ENCODE measurements at places on chromosomes 7 and 10.

GRCh38 chr10:124573726-124574455, 112.3 kb downstream of the LHPP start:
- DNase-seq = no peak

DNA sequence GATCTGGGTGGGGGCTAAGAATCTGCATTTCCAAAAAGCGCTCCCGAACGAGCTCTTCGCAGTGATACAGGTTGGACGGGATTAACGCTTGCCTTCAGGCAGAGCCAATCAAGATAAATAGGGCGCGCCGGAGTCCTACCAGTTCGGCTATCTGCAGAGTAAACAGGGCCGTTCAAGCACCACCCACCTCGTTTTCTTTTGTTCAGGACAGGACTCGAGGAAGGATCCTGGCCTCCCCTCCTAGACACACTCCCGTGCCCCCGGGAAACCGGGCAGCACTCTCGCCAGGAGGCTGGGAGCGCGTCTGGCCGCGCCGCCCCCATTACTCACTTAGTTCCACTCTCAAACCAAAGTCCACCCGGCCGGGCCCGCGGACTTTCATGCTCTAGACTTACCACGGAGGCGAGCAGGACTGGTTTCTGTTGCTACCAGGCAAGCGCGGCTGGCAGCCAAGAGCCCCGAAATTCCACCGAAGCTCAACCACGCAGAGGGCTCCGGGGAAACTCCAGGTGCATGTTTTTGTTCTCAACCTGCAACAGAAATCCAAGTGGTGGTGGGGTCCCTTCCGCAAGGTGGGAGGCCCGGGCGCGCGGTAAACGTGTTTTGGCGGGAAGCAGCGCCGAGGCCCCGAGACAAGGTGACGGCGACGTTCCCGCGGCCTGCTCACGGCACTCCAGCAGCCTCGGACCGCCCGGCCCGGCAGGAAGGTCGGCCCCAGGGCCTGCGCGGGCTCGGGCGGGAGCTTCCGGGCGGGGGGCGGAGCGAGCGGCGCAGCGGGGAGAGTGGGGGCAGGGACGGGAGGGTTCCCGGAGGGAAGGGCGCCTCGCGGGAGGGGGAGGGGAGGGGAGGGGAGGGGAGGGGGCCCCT, 12.7 kb downstream of the HNRNPF start:
- DNase-seq = peak; percentile 10

- no peak for DNase-seq
These were observed 16.7 kb downstream of the INPP5A start for GRCh38 chr10:132554053-132554990.

DNA sequence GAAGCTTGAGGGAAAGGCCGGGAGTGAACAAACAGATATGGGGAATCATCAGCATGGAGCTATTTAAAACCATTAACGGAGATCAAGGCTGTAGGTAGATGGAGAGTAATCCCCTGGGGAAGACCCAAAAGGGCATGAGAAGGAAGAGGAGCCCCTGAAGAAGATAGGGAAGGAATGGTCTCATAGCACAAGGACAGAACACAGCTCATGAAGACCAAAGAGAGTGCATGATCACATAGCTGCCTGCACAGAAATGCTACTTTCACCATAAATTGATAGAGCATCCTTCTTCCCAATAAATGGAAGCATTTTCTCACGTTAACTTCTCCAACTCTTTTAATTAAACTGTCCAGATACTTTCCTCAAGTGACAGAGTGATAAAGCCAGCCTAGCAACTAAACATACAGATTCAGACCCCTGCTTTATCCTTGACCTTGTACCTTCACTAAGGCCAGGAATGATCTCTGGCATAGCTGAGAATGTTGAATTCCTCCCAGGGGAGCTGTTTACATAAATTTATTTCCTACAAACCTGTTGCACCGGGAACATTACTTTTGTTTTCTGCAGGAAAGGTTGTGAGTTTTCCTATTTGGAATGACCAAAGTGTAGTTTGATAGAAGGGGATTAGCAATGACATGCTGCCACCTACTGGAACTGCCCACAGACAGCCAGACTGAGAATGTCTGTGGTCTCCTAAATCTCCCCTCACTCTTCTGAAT, 110.8 kb upstream of the LRGUK start:
- DNase-seq = no peak

DNA sequence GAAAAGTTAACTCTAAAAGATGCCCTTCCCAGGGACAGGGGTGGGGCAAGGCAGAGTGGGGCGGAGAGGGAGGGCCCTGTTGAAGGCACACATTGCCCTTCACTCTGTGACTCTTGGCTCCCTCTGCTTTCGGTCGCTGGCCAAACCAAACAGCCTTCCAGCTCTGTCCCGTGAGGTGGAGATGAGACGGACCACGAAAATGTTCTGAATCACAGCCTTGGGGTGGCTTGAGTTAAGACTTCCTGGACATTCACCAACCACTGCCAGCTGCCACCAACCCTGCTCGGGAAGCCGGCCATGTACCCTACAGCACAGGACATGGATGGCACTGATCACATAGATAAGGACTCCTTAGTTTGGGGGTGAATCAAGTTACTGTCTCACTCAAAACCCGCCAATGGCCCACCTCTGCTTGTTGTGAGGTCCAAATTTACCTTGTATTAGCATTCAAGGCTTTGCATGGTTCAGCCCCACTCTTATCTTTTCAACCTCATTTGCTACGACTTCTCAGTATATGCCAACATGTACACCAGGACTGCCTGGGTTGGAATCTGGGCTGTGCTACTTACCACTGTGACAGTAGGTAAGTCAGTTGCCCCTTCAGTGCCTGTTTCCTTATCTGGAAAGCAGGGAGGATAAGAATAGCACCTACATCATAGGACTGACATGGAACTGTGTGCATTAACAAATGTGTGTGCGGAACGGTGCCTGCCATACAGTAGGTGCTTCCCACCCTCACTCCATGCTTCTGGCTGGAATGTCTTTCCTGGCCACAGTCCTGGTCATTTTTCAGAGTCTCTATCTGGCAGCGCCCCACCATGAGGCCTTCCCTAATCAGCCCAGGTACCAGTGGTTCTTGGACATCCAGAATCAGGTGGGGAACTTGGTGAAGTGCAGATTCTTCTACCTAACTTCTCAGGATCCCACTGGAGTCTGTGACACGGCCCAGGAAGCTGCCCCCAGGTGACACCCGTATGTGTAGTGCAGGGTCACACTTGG, 28.0 kb downstream of the ITPRIP start:
- no peak for DNase-seq

GRCh38 chr7:370259-370625, 80.3 kb downstream of the FOXL3 start:
- no peak for DNase-seq

DNA sequence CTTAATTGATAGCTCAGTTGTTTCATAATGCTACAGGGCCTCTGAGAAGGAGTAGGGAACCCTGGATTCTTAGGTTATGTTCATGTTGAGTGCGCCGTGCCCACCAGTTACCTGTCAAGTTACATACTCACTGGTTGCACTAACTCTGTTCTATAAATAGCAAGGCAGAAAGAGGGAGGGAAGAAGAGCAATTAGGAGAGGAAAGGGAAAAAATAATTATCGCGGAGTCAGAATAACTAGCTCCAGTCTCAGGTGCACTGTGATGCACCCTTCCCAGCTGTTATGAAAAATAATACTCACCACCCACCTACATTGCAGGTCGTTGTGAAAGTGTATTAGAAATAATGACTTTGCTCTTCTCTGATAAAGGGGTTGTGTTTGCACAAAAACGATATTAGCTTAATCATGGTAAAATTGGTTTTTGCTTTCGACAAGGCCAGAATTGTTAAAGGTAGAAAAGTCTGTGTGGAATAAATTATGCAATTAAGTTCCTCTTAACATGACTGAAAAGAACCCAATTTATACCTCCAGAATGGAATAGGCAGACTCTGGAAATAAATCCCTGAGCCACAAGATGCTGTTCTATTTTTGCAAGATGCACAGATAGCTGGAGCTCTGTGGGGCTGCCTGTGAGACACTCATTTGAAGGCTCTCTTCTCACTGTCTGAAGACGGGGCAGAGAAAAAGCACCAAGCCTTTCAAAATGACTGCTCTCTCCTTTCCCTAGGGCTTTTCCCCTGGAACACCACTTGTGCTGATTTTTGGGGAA, 137.6 kb upstream of the PITRM1 start:
- no peak for DNase-seq

GRCh38 chr10:100157156-100157555, 28.7 kb downstream of the ERLIN1 start:
- no peak for DNase-seq

GRCh38 chr7:132518102-132518838, 58.0 kb downstream of the PLXNA4 start:
- DNase-seq = no peak

All from NCI-H1417 treated with DMSO at 0.1 percent for 48 hours (cell line).